Effector memory CD8-positive, alpha-beta T cell (primary cell): ENCODE measurements at places on chromosomes 6 and 20.

- H3K4me3 ChIP-seq: no peak overlapping the region
- H3K36me3 ChIP-seq: peaks cover 8% of the 10 kb centered on the region
- H3K27ac ChIP-seq: no peak overlapping the region
- no peak for DNase-seq
Observed at GRCh38 chr6:26269531-26270485, 95.2 kb upstream of the BTN3A2 start.

DNA sequence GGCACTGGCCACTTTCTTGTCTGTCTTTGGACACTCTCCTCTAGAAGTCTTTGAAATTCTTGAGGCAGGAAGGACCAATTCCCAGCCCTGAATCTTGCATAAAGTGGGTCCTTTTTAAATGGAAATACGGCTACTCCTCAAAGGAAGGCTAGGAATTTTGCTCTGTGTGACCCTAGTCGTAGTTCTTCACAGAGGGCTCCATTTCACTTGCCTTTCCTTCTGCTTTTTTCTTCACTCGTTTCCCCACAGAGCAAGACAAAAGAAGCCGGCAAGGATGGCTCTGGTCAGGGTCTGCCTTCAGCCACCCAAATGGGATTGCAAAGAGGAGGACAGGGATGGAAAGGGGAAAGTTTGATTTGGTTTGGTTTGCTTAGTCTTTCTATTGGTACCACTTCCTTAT lies 25.8 kb downstream of the HLA-E start:
- H3K4me3 ChIP-seq: peak overlapping the region; percentile 81
- no peaks in the 10 kb centered on the region for H3K27me3 ChIP-seq
- peaks cover 29% of the 10 kb centered on the region for H3K36me3 ChIP-seq

DNA sequence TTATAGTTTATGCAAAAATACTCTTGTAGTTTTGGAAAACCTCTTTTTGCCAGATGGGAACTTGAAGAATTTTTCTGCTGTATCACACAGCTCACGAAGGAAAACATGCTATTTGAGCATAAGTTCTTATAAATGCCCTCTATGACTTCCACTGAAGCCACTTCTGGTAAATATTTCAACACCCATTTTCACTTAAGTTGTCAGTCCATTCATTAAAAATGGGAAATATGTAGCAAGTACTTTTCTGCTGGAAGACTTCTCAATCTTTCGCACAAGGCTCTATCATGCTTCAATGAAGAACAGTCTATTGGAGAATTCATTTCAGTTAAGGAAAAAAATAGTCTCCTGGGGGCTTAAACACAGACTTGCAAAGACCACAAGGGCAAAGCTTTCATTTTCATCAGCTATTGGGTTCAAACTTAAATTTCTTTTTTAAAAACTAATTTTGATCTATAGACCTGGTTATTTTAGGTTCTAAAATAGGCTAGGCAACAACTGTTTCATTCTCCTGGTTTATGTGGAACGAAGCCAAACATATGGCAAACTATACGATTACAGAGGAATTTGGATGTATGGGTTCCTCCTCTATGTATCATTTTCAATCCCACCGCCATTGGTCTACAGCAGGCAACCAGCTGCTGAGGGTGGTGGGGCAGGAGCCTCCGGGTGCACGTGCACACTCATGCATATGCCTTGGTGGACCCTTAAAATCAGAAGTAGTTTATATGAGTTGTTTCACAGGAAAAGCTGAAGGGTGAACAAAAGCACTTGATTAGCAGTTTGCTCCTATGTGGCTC lies 38.7 kb downstream of the LAMA4 start:
- peaks cover 34% of the 10 kb centered on the region for H3K27me3 ChIP-seq
- no peak overlapping the region for H3K4me3 ChIP-seq
- no peak overlapping the region for H3K27ac ChIP-seq
- peaks cover 2% of the 10 kb centered on the region for H3K36me3 ChIP-seq
- no peaks in the 10 kb centered on the region for H3K4me1 ChIP-seq

GRCh38 chr6:170089963-170090362 lies 200.9 kb downstream of the DLL1 start:
- peak overlapping the region; percentile 92 for H3K27ac ChIP-seq
- H3K36me3 ChIP-seq: peaks cover 24% of the 10 kb centered on the region
- DNase-seq: no peak

- H3K27ac ChIP-seq: no peak overlapping the region
- DNase-seq: no peak
- peaks cover 10% of the 10 kb centered on the region for H3K27me3 ChIP-seq
- H3K4me3 ChIP-seq: no peak overlapping the region
Observed at GRCh38 chr6:167648501-167649278, 178.0 kb upstream of the AFDN start.

DNA sequence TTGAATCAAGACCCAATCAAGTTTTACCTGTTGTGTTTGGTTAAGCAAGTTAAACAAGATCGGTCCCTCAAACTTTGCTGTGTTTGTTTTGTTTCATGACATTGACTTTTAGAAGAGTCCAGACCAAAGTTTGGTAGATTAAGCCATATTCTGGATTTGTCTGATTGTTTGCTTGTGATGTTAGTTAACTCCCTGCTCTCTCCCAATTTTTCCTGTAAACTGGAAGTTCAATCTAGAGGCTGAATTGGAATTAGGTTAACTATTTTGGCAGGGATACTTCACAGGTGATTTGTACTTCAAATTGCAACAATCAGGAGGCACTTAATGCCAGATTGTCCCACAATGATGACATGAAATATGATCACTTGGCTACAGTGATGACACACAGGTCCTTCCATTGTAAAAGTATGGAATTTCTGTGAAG lies 13.6 kb upstream of the SH3BGRL2 start:
- no peak overlapping the region for H3K4me3 ChIP-seq
- no peaks in the 10 kb centered on the region for H3K4me1 ChIP-seq
- no peak overlapping the region for H3K27ac ChIP-seq
- DNase-seq: no peak
- H3K27me3 ChIP-seq: peaks cover 39% of the 10 kb centered on the region

DNA sequence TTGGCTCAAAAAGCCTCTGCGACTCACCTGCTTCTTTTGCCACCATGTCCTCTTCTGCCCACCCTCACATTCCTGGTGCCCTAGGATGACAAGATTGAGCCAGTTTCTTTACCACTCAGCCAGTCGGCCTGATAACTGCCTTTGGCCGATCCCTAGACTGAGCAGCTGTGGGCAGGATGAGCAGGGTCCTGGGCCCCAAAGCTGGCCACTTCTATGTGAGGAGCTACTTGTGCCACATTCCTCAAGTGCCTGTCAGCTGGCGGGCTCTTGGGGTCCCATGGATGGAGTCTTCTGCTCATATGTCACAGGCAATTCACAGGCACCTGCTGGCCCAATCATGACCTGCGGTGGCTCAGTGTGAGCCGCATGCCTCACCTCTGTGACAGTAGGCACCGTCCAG lies 16.5 kb downstream of the DYNLRB1 start:
- no peaks in the 10 kb centered on the region for H3K27me3 ChIP-seq
- no peak for DNase-seq
- H3K4me3 ChIP-seq: no peak overlapping the region

DNA sequence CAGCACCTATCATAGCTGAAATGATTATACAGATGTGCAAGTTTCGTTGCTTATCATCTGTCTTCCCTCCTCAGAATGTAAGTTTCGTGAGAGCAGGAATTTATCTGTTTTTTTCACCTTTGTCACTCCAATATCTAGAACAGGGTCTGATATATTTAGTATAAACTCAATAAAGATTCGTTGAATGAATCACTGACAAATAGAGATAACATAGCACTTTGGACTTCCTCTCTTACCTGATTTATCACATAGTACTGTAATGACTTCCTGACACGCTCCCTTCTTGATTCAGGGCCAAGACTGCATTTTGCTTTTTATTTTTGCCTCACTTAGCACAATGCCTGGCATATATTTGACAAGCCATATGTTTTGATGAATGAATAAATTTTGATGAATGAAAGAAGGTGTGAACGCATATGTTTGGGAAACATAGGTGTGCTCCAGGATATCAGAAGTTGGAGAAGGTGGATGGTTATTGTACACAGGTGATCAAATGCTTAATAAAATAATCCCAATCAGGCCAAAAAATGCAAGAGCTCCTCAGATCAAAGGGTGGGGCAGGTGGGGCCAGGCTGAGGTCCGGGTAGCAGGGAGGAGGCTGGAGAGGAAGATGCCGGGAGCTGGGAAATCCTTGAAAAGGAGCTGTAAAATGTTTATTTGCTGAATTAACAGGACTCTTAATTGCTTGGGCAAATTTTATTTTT lies 33.0 kb downstream of the PIM1 start:
- no peaks in the 10 kb centered on the region for H3K27me3 ChIP-seq
- no peak for DNase-seq
- H3K36me3 ChIP-seq: peaks cover 8% of the 10 kb centered on the region
- peak overlapping the region; percentile 74 for H3K4me3 ChIP-seq

DNA sequence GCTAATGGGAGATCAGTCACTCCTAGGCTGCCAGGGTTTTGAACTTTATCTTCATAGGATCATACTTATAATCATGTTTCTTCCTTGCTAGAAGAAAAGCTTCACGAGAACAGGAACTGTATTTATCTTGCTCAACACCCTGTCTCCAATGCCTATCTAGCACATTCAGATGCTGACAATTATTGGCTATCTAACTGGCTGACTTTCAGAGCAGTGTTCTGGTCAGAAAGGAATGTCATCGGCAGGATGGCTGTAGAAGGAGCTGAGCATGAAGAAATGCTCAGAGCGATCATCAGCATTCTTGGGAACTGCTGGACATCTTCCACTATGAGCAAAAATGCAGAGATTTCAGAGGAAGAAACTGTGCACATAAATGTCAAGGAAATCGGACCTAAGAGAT lies 628.0 kb upstream of the NRSN1 start:
- no peaks in the 10 kb centered on the region for H3K4me1 ChIP-seq
- H3K27ac ChIP-seq: no peak overlapping the region
- H3K36me3 ChIP-seq: no peaks in the 10 kb centered on the region
- H3K4me3 ChIP-seq: no peak overlapping the region
- no peak for DNase-seq

DNA sequence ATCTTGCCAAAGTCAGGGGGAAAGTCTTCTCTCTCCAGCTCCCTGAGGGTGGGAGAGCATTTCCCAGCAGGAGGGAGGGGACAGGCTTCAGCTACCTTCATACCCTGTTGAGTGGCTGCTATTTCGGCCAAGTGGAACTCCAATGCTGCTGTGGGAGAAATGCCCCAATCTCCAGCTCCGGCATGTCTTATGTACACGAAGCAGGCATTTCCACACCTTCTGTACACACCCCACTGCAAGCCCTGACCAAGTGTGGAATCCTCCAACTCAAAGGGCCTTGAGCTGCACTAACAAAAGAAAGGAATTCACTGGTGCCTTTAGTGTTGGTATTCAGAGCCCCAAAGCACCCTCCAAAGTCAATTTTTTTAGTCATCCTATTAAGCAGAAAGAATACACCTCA lies 313.6 kb upstream of the NT5E start:
- H3K27me3 ChIP-seq: no peaks in the 10 kb centered on the region
- H3K27ac ChIP-seq: no peak overlapping the region
- no peak for DNase-seq
- H3K36me3 ChIP-seq: no peaks in the 10 kb centered on the region
- no peaks in the 10 kb centered on the region for H3K4me1 ChIP-seq

DNA sequence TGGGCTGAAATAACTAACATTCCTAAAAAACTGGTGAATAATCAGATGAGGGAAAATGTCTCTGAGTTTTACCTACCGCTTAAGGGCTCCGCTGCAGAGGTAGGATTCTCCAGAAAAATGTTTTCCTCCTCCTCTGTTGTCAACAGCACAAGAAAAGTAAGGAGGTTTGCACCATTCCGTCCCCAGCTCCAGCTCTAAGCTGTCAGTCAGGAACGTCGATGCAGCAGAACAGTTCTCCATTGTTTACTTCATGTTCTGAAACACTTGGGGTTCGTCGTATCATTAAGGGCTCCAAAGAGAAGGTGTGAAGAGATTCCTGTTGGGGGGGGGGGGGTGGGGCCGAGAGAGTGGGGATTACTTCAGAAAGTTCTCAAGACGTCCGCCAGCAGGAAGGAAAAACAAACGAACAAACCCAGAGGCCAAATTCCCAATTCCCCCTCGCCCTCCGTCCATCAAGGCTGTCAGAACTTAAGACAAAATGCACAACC lies 734 bp downstream of the MMS22L start:
- H3K4me3 ChIP-seq: peak overlapping the region; percentile 90
- DNase-seq: no peak
- H3K27ac ChIP-seq: peak overlapping the region; percentile 88
- H3K36me3 ChIP-seq: peaks cover 15% of the 10 kb centered on the region

DNA sequence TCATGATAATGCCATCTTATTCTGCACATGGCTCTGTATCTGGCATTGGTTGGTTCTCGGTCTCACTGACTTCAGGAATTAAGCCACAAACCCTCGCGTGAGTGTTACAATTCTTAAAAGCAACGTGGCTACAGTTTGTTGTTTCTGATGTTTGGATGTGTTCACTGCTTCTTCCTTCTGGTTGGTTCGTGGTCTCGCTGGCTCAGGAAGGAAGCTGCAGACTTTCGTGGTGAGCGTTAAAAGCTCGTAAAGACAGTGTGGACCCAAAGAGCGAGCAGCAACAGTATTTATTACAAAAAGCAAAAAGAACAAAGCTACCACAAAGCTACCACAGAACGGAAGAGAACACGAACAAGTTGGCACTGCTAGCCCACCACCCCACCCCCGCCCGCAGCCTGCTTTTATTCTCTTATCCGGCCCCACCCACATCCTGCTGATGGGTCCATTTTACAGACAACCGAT lies 51.1 kb downstream of the MYLIP start:
- H3K4me1 ChIP-seq: peaks cover 16% of the 10 kb centered on the region
- peak; percentile 53 for DNase-seq
- peaks cover 9% of the 10 kb centered on the region for H3K36me3 ChIP-seq
- no peaks in the 10 kb centered on the region for H3K27me3 ChIP-seq
- H3K27ac ChIP-seq: peak overlapping the region; percentile 82
- peak overlapping the region; percentile 59 for H3K4me3 ChIP-seq

DNA sequence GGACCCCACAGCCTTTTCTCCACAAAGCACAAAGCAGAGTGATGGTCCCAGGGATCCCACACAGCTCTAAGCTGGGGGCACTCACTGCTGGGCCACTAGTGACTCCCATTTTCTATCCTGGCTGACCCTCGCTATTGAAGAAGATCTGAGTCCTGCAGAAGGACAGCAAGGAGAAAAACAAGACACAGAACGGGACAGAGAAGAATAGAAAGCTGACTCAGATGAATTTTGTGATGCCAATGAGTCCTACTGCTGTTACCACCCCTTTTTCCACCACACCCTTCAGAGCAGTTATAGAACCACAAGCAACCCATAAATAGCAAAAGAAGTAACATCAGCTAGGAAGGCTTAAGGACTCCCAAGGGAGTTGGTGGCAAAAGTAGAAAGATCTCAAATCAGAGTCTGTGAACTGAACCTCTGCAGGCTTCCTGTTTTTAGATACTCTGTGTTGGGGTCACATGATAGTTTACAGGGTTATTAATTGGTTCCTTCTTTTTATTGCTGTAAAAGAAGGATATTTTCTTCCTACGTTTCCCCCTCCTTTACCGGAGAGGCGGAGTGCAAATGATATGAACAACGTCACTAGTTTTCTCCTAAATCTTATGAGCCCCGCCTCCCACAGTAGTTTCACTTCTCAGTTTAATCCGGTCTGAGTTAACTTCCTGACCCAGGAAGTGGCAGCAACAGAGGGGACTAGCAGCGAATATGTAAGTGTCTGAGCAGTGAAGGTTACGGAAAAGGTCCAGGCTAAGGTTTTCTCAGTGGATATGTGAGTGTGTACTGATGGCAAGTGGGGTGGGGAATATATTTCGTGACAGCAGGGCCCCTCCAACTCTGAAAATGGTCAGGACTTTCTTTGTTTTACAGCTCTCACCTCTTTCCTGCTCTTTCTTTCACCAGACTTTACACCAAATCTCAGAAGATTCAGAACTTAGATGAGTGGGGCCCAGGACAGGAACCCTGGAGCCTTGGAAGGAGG lies at the start of gene TRIM38:
Gene TRIM38, plus strand, starts transcription at position 654 of the 979 bp plus-strand sequence. CDS start 3,721 bp downstream, outside the sequence.
- H3K4me3 ChIP-seq: peak within 1 kb of the TSS; percentile 96
- peak; percentile 77 for DNase-seq
- peak within 1 kb of the TSS; percentile 99 for H3K27ac ChIP-seq
- no peaks in the 10 kb centered on the region for H3K27me3 ChIP-seq
- peaks cover 83% of the 10 kb centered on the region for H3K4me1 ChIP-seq

GRCh38 chr20:39853050-39853449 lies 836.0 kb downstream of the MAFB start:
- no peak overlapping the region for H3K4me3 ChIP-seq
- H3K36me3 ChIP-seq: no peaks in the 10 kb centered on the region
- H3K4me1 ChIP-seq: no peaks in the 10 kb centered on the region
